NCI-H526 (cell line): ENCODE measurements at places on chromosomes 1 and 21.
A peak's percentile ranks its signal among the peaks of the same experiment; 100 is the strongest.

- DNase-seq = no peak
Measured at GRCh38 chr1:23446661-23447310, 22.2 kb upstream of the TCEA3 start.

- no peak for DNase-seq
Measured at GRCh38 chr1:14919751-14920150, 233.8 kb upstream of the TMEM51 start.

DNA sequence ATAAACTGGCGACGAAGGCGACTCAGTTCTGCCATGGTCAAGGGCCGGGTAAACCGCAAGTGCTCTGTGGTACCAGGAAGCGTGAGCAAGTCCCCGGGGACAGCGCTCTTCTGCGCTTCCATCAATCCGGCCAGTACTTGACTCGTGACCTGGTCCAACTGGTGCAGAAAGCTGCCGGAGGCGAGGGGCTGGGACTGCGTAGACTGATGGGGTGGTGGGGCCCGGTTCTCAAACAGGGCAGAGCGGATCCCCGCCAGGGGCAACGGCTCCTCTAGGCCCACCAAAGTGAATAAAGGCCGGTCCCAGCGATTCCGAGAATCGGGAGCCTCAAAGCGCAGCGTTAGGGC is 852 bp downstream of the KTI12 start:
- DNase-seq = peak; percentile 58

DNA sequence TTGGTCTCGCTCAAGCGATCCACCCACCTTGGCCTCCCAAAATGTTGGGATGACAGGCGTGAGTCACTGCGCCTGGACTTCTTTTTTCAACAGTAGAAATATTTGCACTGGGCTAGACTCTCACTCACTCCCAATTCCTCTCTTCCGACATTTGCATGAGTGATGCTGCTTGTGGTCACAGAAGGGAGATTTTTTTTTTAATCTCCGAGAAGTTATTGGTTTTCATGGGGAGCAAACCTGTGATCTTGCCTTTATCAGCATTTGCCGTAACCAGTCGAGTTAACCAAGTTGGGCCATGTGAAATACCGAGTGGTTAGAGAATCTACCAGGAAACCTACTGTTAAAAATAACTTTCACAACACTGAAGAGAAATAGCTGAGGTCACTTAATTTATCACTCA is 21.1 kb downstream of the ERG start:
- no peak for DNase-seq

- no peak for DNase-seq
Measured at GRCh38 chr1:61397935-61398334, 315.6 kb downstream of the NFIA start.

DNA sequence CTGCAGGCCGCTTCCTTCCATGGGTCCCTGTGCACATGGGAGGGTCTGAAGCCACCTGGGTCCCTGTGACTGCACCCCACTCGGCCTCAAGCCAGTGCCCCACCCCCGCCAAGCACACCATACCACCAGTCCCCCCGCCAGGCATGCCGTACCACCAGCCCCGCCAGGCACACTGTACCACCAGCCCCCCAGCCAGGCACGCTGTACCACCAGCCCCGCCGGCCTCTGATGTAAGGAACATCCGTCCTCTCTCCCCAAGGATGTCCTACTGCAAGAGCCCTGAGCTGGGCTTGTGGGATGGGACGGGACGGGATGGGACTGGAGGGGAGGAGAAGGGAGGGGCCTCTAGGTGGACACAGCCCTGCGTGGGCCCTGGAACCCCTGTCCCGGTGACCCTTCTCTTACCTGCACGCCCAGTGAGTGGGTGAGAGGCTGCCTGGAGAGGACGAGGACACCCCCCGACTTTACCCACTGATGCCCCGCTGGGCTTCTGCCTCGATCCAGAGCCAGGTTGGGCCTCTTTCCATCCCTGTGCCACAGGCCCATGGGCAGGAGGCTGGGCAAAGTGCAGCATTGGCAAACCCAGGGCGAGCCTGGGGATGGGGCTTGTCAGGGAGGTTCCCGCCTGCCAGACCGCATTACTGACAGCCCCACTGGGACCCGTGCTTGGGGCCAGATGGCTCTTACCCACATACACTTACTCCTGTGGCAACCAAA is 40.8 kb upstream of the COL6A1 start:
- no peak for DNase-seq

- DNase-seq = no peak
Measured at GRCh38 chr21:36355868-36356267, 29.3 kb upstream of the CHAF1B start.

- DNase-seq = no peak
Measured at GRCh38 chr1:46183926-46184557, 7.8 kb upstream of the P3R3URF start.

DNA sequence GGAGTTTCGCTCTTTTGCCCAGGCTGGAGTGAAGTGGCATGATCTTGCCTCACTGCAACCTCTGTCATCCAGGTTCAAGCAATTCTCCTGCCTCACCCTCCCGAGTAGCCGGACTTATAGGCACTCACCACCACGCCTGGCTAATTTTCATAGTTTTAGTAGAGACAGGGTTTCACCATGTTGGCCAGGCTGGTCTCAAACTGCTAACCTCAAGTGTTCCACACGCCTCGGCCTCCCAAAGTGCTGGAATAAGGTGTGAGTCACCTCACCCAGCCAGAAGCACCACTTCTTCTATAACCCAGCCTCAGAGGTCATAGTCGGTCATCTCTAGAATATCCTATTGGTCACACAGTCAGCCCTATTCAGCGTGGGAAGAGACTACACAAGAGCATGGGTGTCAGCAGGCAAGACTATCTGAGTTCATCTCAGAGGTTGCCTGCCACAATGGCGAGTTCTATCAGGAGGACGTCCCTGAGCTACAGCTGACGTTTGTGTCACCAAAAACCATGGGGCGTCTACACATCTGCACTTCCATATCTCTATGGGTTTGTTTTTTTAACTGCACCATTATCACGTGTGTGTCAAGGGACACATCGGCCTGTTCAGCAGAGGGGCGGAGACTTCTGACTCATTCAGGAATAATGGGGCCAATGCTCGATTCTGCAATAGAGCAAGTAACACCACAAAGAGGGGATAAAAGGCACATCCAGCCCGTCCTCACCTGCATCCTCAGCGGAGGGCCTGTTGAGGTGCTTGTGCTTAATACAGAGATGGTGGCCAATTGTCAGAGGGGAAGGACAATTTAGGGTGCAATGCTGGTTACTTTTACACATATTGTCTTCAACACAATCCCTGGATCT is 256.3 kb upstream of the IRF2BP2 start:
- DNase-seq = no peak

DNA sequence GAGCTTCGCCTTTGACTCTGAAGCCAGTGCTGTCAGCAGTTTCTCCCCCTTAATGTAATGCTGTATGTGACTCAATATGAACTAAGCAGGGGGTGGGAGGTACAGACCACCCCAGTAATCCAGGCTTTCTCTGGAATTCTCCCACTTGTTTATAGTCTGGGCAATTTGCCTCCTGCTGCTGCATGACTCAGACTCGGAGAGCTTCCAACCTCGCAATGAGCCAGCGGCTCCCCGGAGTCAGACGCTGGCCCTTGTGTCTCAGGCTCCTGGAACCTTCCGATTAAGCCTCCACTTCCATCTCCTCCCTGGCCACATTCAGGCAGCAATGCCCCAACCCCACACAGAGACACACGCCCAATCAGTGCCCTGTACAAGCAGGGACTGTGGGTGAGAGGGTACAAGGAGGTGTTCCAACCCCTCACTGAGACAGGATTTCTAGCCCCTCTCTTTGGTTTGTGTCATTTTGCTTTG is 471.7 kb upstream of the VAMP3 start:
- no peak for DNase-seq

DNA sequence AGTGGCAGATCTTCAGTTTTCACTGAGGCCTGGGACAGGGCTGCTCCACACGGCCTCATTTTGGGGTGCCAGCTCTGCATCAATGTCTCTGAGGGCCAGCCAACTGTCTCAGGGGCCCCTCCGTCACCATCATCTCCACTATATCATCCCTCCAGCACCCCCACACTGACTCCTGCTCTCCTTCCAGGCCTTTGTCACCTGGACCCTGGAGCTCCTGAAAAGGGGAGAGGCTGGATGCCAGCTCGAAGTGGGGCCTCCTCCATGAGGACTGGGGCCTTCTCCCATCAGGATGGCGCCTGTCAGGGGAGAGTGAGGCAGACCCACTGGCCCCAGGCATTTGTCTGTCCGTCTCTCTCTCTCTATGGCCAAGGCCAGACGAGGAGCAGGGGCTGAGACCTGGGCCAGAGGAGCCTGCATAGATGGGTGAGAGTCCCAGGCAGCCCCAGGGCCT is 44.7 kb upstream of the LRP8 start:
- no peak for DNase-seq
